Mucosa of gallbladder (tissue), 1 donor: ENCODE measurements at places on chromosomes 5 and 9. TPM values are rescaled to one million over a fixed set of nuclear protein-coding genes. Genes with fewer than 3 reads are reported as not detected.

The PDLIM4 gene
- total RNA-seq, result 20.7 TPM

The CMYA5 gene
- total RNA-seq, result 4.5 TPM

The OR1J4 gene
- total RNA-seq, result not detected

The ENG gene
- 94.3 TPM for total RNA-seq

The ARHGEF39 gene
- 6.4 TPM for total RNA-seq

The CFAP157 gene
- 1.4 TPM for total RNA-seq

The C5 gene
- 6.2 TPM for total RNA-seq

The NXNL2 gene
- 1.9 TPM for total RNA-seq

The ADCY2 gene
- total RNA-seq, result 2.4 TPM

The SOHLH1 gene
- not detected for total RNA-seq

- DNase-seq, result no peak
Measured at GRCh38 chr5:139374909-139375308, 8.2 kb downstream of the SLC23A1 start.

GRCh38 chr5:3619579-3619978 is 23.9 kb downstream of the IRX1 start:
- DNase-seq, result no peak

DNA sequence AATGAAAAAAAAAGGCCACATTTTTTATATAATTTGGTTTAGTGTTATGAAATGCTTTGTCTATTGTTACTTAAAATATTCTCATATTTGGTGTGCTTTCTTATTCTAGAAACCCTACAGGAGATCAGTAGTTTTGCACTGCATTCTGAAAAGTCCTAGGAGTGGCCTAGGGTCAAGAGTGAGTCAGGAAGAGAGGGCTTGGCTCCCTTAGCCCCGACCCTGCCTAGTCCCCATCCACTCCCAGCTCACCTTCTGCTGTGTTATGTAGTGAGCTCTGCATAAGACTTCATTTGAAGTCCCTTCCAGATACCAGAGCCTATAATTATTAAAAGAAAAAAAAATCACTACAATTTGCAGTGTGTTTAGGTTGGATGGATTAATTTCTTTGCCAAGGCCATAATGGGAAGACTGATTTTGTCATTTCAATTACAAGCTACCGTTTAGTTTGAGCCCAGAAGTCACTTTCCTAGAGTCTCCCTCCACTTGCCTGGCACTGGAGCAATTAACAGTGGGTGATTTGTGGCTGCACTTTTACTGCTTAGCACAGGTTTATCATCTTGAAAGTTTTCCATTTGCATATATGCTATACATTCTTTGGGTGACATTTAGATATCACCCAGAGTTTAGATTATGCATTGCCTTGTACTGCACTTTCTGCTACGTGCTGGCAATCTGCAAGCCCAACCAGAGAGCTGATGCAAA is 143.3 kb downstream of the INSYN2B start:
- no peak for DNase-seq

DNA sequence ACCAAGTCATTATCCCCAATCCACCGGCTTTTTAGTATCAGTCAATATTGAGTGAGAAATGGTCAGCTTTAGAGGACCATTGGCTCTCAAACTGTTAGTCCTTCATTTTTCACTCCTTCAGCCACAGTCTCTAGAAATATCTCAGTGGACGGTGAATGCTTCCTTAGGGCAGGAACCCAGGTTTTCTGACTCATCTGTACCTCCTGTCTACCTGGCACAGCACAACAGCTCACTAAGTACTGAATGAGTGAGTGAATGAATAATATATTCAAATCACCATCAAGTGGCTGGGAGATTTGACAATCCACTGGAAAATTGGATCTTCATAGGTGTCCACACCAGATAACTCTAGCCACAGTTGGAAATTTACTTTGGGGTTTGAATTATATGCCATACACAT is 609.5 kb upstream of the CLINT1 start:
- DNase-seq, result no peak

DNA sequence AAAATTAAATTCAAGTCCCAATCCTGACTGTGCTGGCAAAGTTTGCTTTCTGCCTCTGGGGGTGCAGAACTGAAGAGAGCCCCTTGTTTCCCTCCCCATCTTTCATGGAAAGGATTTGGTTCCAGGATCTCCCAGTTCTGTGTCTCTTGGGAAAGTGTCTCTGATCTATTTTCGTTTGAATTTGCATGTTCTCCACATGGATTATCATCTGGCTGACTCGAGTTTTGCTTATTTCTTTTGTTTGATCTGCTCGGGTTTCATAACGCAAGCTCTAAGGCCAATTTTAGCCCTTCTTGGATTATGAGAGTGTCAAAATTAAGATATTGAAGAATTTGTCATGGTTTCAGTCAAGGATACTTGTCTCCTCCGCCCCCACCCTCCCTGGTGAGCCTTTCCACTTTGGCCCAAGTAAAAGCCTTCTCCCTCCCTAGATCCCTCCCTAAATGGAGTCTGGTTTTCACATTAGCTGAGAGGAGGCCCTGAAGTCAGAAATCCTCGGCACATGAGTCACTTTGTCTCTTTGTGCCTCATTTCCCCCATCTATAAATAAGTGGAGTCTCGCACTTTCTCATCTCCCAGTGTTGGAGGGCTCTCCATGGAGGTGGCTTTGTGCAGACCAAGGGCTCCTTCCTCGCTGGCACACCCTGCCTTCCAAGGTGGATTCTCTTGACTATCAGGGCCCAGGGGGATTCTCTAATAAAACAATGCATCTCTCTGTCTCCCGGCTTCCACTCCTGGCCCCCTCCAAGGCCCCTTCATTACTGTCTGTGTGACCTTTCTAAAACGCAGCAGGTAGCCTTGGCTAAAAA is 17.3 kb downstream of the ADRB2 start:
- DNase-seq, result no peak

GRCh38 chr9:37656936-37657335 is 6.2 kb downstream of the FRMPD1 start:
- DNase-seq, result no peak

- DNase-seq, result no peak
Measured at GRCh38 chr9:105146677-105147076, 97.8 kb upstream of the SLC44A1 start.

- no peak for DNase-seq
Measured at GRCh38 chr5:77232574-77233358, 22.3 kb downstream of the PDE8B start.

GRCh38 chr9:123485216-123485615 is 129.2 kb downstream of the CRB2 start:
- no peak for DNase-seq

DNA sequence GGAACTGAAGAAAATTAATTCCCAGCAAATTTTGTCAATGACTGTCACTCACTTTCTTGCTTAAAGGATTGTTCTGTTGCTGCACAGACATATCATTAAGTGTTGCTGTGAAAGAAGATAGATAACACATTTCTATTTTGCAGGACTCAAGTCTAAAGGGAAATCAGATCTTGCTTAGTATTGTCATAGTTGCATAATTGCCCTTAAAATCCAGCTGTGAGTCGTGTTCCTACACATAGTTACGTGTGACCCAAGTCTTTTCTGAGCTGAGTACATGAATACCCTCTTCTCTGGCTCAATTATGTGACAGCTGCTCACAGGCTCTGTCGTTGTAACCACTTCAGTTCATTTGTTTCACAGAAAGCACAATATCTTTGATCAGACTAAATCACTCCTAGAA is 390.8 kb downstream of the DTWD2 start:
- no peak for DNase-seq

DNA sequence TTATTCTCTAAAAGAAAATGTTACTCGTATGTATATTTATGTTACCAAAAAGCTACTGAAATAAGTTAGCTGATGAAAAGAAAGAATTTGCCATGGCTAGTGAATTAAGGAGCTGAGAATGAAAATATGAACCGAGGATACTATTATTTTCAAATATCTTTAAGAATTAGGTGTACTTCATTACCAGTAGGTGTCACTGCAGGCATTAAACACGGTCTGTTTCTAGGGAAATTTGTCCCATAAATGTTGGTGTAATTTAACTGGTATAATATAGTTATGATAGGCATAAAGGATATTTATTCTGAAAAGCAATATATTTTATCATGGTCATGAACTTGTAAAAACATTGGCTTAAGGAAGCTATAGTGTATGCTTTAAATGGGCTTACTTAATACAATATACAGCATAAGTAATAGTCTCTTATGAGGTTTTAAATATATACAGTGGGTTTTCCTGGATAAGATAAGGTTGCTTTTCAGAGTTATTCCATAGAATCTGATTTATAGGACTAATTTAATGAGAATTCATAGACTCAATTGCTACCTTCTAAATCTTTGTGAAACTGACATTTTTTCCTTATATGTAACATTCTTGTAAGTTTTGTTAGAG is 72.4 kb upstream of the MPDZ start:
- DNase-seq, result peak; percentile 13

GRCh38 chr5:57041570-57041969 is 89.6 kb upstream of the MIER3 start:
- DNase-seq, result no peak

DNA sequence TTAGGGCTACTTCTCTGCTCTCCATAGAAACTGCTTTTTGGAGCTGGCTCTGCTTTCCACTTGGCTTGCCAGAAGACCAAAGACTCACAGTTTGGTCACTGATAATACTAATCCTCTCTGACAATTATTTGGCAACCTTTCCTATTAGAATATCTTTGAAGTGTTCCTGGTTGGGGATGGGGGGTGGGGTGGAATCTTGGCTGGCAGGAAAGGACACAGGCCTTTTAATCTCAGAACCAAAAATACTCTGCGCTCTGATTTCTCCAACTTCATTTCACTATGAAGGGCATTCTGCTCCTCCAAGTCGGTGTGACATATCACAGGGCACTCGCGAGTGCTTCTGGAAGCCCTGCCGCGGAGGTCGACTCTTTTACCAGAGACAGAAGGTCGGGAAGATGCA is 1329.0 kb upstream of the WWC1 start:
- DNase-seq, result no peak

GRCh38 chr9:70222354-70222753 is 36.4 kb upstream of the SMC5 start:
- DNase-seq, result no peak

DNA sequence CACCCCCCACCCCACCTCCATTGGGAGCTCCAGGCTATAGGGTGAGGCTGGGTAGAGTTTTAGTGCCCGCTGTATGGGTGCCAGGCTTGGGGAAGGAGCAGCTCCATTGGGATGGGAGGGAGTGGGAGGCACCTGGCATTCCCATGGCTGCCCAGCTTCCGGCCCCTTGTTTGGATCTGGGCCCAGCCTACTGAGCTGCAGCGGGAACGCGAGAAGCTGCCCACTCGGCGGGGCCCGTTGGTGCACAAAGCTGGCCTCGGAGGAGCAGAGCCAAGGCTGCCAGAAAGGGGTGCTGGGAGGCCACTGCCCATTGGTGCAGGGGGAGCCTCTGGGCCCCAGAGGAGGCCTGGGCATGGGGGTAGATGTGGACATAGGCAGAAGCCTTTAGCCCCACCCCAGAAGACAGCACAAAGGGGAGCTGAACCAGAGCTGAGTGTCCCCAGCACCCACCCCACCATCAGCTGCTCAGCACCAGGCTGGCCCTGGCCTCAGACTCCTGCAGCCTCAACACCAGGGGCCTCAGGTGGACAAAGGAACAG is 4.4 kb downstream of the LCN9 start:
- DNase-seq, result no peak

GRCh38 chr9:14532456-14533115 is 160.6 kb downstream of the ZDHHC21 start:
- no peak for DNase-seq

GRCh38 chr5:94113-94892 is 2.3 kb downstream of the PLEKHG4B start:
- no peak for DNase-seq

GRCh38 chr9:98999152-98999525 is 55.4 kb downstream of the COL15A1 start:
- no peak for DNase-seq

DNA sequence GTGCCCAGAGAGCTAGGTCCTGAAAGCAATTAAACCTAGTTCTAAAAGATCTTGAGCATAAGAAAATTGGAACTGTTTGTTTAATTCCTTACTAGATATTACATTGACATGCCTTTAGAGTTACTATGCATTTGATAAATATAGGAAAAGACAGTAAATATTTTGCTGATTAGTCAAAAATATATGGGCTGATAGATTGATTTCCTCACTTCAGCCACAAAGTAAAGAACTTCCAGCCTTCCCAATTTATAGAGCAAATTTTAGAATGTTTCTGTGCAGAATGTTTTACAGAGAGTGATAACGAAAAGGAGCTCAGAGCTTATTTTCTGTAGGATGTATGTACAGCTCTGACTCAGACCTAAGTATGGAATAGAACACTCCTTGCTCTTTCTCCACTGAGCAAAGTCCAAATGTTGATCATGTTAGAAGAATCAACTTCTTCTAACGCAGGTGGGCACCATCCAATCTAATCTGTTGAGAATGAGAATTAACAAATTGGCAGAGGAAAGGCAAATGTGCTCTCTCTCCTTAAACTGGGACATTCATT is 72.9 kb upstream of the PAM start:
- no peak for DNase-seq

- no peak for DNase-seq
Measured at GRCh38 chr5:98105681-98106080, 667.8 kb upstream of the RGMB start.

DNA sequence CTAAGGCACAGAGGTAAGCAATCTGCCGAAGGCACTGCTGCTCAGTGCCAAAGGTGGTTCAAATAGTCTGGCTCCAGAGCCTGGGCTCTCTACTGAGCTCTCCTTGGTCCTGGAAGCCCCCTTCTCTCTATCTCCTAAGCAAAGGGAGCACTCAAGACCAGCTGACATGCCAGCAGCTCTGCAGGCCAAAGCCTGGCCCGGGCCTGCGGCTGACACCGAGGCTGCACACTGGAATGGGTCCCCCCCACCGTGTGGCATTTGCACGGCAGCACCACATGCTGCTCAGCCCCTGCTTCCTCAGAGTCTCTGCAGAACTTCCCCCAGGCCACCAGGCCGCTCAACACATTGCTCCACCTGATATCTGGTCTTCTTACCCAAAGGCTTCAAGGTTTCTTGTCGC is 57.8 kb upstream of the GOLPH3 start:
- no peak for DNase-seq

DNA sequence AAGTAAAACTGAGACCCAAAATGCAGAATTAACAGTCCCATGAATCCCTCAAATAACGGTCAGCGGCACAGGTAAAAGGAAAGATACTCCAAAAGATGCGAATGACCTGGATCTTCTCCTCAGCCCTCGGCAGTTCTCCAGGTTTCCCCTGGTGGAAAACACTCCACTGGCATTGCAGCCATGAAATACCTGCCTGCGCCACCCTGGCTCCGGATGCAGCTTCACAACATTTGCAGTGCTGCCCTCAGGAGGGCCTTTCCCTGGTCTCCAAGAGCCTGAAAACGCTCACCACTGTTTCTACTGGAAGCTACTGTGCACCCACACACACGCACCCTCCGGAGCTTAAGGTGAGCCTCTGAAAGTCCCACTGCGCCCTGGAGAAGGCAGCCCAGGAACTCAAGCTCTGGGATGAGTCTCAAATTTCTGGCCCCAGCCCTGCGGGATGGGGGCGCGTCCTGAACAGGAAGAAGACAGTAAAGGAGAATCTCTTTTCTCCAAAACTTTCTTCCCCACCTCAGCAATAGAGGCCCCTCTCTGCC is 612 bp downstream of the UGT3A2 start:
- DNase-seq, result no peak
